ENCODE measurements at places on chromosomes 7 and 10. TPM values are rescaled to one million over a fixed set of nuclear protein-coding genes. Genes with fewer than 3 reads are reported as not detected.

GRCh38 chr10:123301077-123301857, 147.1 kb downstream of the BUB3 start:
- no peaks in the 10 kb centered on the region for H3K27me3 ChIP-seq
- H3K4me3 ChIP-seq, result no peak overlapping the region
- peak; percentile 13 for DNase-seq
- no peak overlapping the region for H3K27ac ChIP-seq
- no peaks in the 10 kb centered on the region for H3K36me3 ChIP-seq

- DNase-seq, result no peak
- H3K4me1 ChIP-seq, result peaks cover 38% of the 10 kb centered on the region
- H3K4me3 ChIP-seq, result no peak overlapping the region
Measured at GRCh38 chr7:129877146-129877792, 75.5 kb downstream of the UBE2H start.

DNA sequence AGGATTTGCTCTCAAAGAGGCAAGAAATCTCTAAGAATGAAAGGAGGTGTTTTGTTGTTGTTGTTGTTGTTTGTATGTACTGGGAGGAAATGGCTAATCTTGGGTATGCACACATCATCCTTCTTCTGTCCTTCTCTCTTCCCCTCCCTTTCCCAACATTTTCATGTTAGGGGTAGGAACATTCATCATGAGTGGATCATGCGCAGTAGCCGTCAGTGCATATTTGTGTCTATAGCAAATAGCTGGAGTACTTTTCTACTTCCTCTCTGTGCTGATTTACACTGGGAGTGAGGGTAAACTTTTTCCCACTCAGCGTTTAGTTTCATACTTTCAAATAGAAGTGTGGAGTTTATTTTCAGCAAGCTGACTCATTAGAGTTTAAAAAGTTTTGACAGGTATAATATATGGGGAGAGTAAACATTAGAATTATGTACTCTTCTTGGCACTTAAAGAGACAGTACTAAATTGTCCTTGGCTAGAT, 80.5 kb upstream of the PRKG1 start:
- peak; percentile 38 for DNase-seq
- H3K4me3 ChIP-seq, result peak overlapping the region; percentile 57
- no peaks in the 10 kb centered on the region for H3K27me3 ChIP-seq
- H3K36me3 ChIP-seq, result no peaks in the 10 kb centered on the region

DNA sequence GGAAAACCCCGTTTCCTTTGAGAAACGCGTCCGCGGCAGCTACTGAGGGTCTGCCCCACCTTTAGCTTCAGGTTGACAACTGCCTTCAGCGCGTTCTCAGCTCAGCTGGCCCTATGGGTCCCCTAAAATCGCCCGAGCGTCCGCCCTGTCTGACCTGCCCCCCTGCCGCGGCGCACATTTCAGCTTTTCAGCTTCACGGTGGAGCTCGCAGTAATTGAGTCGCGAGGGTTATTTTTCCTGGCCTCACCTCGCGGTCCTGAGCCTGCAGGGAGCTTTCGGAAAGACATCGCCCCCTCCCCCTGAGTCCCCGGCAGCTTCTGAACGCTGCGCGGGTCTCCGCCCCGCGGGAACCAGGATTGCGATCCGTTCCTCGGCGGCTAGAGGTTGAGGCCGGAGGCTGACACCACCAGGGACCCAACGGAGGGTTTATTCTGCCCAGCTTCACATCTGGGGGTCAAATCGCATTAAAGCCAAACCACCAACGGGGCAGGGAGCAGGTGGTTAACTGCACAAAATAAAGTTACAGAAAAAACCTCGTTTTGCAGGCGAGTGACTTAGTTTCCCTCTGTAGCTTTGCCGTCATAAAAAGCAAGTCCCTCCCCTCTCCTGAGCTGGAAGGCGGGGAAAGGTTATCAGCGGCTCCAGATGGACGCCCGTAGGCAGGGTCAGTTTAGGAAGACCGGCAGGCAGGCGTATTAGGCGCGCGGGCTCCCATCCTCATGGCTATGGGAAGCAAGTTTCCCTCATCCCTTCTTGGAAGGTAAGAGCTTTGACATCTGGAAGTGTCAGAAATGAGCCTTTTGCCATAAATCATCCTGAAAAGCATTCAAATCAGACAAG, 11.0 kb downstream of the TWIST1 start:
- H3K27me3 ChIP-seq, result peaks cover 88% of the 10 kb centered on the region
- peak overlapping the region; percentile 55 for H3K4me3 ChIP-seq
- H3K27ac ChIP-seq, result no peak overlapping the region

GRCh38 chr7:103325744-103326143, 18.8 kb downstream of the DNAJC2 start:
- DNase-seq, result no peak
- H3K27me3 ChIP-seq, result no peaks in the 10 kb centered on the region
- H3K27ac ChIP-seq, result no peak overlapping the region
- no peaks in the 10 kb centered on the region for H3K4me1 ChIP-seq
- no peak overlapping the region for H3K4me3 ChIP-seq

The NIPSNAP2 gene
- 93.8 TPM for polyA plus RNA-seq

The OR6V1 gene
- not detected for polyA plus RNA-seq

The ANKRD30A gene
- polyA plus RNA-seq, result not detected
